Cortex of kidney (tissue), 1 donor: ENCODE measurements at places on chromosomes 12 and 14.

DNA sequence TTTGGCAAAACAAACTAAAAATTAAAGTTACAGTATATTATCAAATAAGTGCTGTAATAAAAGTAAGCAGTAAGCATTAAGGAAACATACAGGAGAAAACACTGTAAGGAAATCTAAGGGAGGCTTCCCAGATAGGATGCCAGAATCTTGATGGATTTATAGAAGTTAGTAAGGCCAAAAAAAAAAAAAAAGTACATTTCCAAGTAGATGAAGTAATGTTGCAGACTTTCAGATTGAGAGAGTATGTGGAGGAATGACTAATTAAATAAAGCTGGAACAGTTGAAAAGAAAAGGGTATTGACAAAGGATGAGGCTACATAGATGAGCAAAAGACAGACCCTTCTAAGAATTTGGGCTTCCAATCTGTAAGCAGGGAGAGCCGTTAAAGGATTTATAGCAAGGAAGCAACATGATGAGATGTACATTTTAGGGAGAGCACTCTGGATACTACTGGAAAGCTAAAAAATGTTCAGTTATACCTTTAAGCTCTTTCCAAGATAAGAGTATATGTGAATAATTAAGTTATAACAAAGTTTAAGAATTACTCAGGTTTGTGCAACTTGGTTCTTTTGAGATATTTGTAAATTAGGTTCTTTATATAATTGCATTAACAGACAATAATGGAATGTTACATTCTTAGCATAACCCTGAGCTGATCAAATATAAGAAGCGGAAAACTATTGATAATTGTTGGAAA is 87.5 kb upstream of the MON2 start:
- no peak for DNase-seq

- no peak for DNase-seq
Measured at GRCh38 chr14:102474934-102475333, 34.6 kb downstream of the ANKRD9 start.

- DNase-seq, result no peak
Measured at GRCh38 chr14:91997492-91997891, 42.4 kb downstream of the TRIP11 start.

- no peak for DNase-seq
Measured at GRCh38 chr12:127594351-127594970, 672.5 kb upstream of the TMEM132C start.

- DNase-seq, result no peak
Measured at GRCh38 chr12:16300122-16300521, 22.6 kb upstream of the SLC15A5 start.

DNA sequence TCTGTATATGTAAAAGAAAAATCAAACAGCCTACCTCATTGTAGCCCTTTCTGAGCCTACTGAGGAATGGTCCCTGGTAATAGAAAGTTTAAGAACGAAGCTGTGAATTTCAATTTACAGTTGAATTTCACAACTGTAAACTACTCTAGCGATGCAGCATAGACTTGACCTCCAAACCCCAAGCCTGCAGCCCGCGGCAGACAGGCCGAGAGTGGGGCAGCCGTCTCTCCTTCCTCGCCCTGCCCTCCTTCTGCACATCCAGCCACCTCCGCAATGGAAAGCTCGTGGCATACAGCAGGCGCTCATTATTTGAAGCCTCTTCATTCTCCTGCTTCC is 15.3 kb downstream of the RNASE2 start:
- no peak for DNase-seq

- DNase-seq, result no peak
Measured at GRCh38 chr14:83120187-83120586, 1586.5 kb upstream of the SEL1L start.

DNA sequence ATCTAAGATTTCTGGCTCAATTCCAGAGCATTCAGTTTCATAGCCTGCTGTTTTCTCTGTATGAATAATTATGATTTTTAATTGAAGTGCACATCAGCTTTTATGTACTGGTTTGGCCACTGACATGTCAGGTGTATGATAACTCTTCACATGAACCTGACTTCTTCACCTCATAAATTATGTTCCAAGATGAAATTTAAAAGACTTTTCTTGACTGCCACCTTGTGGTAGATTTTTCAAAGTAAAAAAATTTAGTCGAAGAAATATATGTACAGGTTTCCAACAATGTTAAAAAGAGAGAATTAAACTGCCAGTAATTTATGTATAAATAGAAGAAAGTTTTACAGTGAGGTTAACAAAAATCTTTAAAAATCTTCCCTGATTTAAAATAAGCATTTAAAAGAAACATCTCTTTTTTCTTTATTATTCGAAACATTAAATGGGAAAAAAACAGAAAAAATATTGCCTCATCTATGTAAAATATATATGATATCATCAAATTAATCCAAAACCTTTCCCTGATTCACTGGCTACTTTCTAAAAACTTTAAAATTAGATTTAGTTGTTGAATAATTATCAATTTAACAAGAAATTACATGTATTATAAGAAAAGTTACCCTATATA is 124.9 kb upstream of the ATXN7L3B start:
- no peak for DNase-seq

GRCh38 chr14:76812093-76812421 is 625 bp downstream of the ANGEL1 start:
- no peak for DNase-seq

- no peak for DNase-seq
Measured at GRCh38 chr12:28795311-28795710, 353.8 kb upstream of the FAR2 start.

DNA sequence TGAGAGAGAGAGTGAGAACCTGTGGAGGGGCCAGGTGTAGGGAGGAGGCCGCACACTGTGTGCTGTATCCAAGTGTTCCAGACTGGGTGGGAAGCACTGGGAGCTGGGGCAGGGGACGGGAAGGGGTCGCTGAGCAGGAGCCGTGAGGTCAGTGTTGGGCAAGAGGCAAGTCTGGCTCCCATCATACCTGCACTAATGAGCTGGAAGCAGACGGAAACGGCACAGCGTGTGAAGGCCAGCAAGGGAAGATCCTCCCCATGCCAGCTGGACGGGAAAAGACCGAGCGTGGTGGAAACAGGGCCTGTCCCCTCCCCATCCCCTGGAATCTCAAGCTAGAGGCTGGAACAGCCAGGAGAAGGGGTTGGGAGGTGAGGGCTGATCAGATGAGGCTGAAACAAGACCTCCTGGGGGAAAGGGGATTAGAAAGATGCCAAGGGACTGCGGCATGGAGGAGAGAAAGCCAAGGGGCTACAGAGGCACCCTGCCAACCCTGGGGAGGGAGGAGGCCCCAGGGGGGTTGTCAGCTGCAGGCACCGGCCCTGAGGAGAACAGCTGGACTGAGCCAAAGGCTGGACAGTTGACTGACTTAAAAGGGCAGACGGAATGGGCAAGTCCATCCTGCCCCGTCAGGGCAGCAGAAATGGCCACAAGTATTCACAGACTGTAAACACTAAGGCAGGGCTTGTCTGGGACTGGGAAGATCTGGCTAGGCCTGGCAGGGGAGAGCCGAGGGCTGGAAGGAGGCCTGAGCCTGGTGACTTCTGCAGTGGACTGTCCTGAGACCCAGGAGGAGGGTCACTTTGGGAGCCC is 19.0 kb upstream of the LTBP2 start:
- no peak for DNase-seq

- no peak for DNase-seq
Measured at GRCh38 chr14:68879841-68880575, 87.1 kb upstream of the ZFP36L1 start.

- no peak for DNase-seq
Measured at GRCh38 chr14:59097681-59098080, 90.8 kb upstream of the DAAM1 start.

- no peak for DNase-seq
Measured at GRCh38 chr14:60092526-60092920, 800 bp downstream of the PCNX4 start.

- no peak for DNase-seq
Measured at GRCh38 chr12:104381731-104382480, 74.8 kb upstream of the CHST11 start.

DNA sequence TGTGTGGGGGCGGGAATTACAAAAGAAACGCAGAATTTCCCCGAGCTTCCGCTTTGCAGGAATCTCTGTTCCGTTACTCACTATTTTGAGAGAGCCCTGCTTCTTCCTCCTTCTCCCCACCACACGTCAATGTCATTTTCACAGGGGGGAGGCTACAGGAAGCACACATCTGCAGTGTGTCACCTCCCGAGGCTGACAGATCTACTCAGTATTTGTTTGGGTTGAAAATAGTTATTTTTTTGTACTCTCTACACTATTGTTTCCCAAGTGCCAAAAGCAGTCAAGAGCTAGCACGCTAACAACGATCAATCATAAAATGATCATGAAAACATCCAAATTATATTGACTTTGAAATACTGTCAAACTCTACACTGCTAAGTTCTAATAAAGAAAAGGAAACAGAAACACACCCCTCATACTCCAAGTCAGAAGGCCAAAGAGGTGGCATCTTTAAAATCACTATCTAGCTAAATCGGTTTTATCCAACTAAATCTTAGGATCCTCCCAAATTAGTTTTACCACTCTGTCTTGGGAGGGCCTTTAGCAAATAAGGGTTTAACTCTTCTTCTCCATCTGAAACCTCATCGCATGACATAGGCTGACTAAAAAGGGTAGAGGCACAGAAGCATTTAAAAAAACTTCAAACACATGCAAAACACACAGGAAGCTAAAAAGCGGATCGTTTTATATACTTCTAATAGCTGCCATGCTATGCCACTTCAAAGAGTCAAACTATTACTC is 51.8 kb downstream of the FOXN3 start:
- DNase-seq, result no peak

DNA sequence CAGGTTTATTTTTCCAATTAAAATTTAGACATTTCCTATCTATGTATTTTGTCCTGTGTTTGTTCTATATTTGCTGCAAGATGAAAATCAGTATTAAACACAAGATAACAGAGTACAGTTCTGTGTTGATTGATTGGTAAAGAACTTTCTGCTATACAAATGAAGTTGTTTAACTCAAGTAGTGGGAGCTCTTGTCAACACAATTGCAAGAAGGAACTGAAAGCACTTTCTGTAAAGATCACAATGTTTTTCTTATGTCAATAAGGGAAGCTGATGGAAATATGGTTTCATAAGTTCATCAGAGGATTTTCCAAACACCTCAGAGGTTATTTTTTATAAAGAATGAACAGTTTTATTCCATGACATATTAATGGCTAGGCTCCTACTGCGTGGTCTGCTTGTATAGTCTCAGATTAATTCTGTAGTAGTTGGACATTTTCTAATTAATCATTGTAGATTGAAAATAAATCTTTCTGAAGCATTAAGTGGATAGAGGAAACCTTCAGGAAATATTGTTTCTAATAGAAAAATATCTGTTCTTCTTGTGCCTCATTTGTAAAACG is 379.5 kb downstream of the LRFN5 start:
- no peak for DNase-seq

DNA sequence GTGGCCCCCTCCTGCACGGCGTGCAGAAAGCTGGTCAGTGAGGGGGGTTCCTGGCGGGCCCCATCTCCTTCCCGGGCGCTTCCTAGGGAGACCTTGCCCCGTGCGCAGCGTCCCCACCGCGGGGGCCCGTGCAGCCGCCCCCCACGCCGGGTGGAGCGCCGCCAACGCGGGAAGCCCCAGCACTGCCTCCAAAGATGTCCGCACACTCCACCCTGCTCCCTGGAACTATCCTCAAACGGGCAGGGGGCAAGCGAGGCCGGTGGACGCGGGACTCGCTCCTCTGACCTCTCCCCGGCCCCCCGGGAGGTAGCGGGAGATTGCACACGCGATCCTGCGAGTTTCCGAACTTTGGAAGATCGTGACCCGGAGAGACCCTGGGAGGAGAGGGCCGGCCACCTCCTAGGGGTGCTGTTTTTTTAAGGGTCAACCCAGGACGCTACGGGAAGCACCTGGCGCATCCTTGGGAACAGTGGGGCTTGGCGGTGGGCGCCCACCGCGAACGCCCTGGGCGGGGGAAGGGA is 1.5 kb upstream of the FZD10 start:
- DNase-seq, result no peak
